Vagina (tissue), 2 donors: ENCODE measurements at places on chromosomes 3 and 15.

DNA sequence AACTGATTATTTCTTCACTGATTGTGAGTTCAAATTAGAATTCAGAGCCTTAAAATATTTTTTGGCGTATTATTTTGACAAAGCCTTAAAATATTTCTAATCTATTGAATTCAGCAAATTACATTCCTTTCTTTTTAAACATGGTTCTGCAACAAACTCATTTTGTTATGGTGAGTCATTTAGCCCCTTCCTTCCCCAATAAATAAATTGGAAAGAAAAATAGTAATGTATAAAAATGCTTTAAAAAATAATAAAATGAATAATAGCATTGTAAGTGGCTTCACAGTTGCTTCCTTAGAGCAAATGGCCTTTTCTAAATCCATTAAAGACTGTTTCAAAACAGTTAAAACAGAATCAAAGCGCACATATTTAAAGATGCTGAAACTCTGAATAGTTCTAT is 12.1 kb downstream of the CSNK1G1 start:
- DNase-seq = no peak

GRCh38 chr3:58164199-58164879 is 46.4 kb downstream of the DNASE1L3 start:
- no peak for DNase-seq

GRCh38 chr15:79969146-79969545 is 1.9 kb downstream of the BCL2A1 start:
- no peak for DNase-seq

GRCh38 chr3:27423463-27423862 is 54.3 kb upstream of the NEK10 start:
- no peak for DNase-seq

GRCh38 chr15:22799902-22800301 is 13.5 kb downstream of the NIPA1 start:
- no peak for DNase-seq

DNA sequence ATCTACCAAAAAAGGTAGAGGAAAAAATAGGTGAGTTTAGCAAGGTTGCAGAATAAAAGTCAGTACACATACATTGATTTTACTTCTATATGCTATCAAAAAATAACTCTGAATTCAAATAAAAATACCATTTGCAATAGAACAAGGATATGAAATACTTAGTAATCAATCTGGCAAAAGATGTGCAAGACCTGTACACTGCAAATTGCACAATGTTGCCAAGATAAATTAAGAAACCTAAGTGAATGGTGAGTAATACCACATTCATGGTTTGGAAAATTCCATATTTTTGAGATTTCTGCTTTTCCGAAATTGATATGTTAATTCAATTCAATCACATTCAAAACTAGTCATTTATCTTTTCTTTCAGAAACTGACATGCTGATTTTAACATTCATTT is 464.8 kb downstream of the EPHA3 start:
- no peak for DNase-seq

DNA sequence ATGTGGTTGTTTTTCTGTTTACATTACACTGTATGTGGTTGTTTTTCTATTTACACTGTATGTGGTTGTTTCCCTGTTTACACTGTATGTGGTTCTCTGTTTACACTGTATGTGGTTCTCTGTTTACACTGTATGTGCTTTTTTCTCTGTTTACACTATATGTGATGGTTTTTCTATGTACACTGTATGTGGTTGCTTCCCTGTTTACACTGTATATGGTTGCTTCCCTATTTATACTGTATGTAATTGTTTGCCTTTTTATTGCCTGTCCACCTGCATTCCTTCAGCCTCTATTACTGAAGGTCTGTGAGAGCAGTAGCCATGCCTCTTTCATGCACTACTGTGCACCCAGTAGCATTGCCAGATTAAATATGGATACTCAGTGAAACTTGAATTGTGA is 94.3 kb downstream of the MITF start:
- DNase-seq = no peak

DNA sequence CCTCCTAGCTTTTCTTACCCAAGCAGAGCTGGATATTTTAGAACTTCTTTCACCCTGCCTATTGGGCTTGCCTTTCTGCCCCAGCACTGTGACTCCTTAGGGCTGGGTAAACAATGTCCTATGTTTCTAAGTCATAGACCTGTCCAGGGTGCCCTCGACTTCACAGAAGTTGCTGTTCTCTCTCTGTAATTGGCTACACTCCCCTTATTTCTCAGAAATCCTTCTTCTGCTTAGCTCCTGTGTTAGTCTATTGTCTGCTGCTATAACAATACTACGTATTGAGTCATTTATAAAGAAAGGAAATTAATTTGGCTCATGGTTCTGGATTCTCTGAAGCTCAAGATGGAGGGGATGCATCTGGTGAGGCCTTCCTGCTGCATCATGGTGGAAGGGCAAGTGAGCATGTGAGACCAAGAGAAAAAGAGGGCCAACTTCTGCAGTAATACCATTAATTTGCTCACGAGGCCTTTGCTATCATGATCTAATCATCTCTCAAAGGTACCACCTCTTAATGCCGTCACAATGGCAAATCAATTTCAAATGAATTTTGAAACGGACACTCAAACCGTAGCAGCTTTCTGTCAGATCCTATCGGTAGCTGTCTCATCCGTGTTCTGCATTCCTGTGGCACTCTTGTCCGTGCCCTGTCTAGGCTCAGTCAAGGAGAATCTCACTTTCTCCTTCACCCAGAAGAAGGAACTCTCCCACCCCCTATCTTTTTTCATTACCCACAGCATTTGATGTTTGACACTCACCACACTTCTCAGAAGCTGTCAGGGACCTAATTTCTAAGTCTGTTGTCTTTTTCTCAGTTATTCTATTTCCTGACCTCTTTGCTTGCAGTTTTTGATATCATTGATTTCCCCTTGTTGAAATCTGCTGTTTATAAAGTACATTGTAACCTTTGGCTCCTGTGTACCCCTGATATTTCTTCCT is 22.3 kb upstream of the GPR171 start:
- no peak for DNase-seq

- no peak for DNase-seq
Observed at GRCh38 chr3:70247955-70248354, 64.5 kb downstream of the MDFIC2 start.
